Vagina (tissue), 2 donors: ENCODE measurements at places on chromosomes 1 and 21.
A peak's percentile ranks its signal among the peaks of the same experiment; 100 is the strongest.

DNA sequence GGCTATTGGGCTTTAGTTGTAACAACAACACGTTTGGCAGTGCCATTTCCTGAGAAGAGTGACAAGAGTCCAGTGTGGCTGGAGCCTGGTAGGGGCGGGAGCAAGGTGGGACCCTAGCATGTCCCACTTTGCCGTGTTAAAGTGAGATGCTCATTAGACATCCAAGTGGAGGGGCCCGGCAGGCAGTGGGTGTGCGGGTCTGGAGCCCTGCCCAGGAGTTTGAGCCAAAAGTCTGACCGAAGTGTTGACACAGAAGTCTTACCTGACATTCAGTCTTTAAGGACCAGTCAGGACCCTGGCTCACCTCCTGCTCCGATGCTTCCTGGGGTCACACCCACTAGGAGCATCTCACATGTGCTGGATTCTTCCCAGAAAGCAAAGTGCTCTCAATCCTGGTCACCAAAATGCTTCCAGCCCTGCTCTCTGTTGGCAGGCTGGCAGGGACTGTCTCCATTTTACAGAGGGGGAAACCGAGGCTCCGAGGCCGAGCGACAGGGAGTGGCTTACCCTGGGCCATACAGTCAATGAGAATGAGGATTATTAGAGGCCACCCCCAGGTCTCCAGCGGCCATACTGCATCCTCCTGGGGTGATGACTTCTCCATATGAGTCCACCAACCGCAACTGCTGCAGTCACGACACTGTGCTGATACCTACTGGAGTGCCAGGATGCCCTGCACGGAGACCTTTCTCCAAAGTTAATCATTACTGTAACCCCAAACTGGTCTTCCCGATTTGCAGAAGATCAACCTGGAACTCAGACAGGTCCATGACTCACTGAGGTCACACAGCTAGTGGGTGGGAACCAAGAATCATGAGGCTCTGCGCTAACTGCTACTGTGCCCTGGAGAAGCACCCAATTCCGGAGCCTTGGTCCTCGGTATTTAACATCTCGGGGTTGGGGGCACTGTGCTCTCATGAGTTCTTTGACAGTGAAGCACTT is 112.7 kb downstream of the PRDM2 start:
- no peak for DNase-seq
- no peaks in the 10 kb centered on the region for H3K27me3 ChIP-seq
- no peaks in the 10 kb centered on the region for H3K36me3 ChIP-seq
- peaks cover 37% of the 10 kb centered on the region for H3K4me1 ChIP-seq

GRCh38 chr1:20154301-20154831 is 15.2 kb downstream of the PLA2G2F start:
- no peak for DNase-seq
- no peak overlapping the region for H3K4me3 ChIP-seq
- H3K4me1 ChIP-seq = peaks cover 5% of the 10 kb centered on the region
- H3K27me3 ChIP-seq = no peaks in the 10 kb centered on the region

- no peaks in the 10 kb centered on the region for H3K27me3 ChIP-seq
- H3K27ac ChIP-seq = peak overlapping the region; percentile 39
- peaks cover 13% of the 10 kb centered on the region for H3K4me1 ChIP-seq
These were observed 93.1 kb downstream of the HHIPL2 start for GRCh38 chr1:222454782-222455181.

- H3K4me3 ChIP-seq = no peak overlapping the region
- no peaks in the 10 kb centered on the region for H3K27me3 ChIP-seq
- DNase-seq = no peak
- no peak overlapping the region for H3K27ac ChIP-seq
- H3K4me1 ChIP-seq = no peaks in the 10 kb centered on the region
These were observed 66.1 kb downstream of the TBX15 start for GRCh38 chr1:118921994-118922393.

DNA sequence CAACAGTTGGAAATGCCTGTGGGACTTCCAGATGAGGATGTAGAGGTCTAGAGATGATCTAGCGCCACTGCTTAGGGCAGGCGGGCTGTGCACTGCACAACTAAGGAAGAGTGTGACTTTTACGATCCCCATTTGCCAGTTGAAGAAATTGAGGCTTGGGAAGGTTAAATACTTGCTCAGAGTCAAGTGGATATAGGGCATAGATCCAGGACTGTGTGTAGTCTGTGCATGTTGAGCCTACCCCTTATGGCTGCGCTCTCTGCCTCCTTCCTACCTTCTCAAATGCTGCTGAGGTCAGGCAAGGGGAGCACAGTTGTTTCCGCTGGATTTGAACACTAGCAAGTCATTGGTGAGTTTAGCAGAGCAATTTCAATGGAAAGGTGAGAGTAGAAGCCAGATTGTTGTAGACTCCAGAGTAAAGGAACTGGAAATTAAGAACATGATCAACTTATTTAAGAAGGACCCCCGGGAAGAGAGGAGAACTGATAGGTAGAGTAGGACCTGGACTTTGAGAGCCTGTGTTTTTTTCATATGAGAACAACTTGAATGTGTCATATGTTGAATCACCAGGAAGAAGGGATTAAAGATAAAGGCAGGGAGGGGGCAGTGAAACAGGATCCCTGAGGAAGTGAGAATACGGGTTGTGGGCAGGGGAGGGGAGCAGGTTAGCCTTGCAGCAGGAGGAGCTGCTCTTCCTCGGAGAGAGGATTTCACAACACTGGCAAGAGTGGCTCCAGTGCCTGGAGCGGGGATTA is 2.7 kb downstream of the CAPN2 start:
- H3K27ac ChIP-seq = peak overlapping the region; percentile 96
- DNase-seq = no peak
- H3K27me3 ChIP-seq = no peaks in the 10 kb centered on the region
- H3K4me3 ChIP-seq = no peak overlapping the region
- H3K36me3 ChIP-seq = no peaks in the 10 kb centered on the region
- H3K4me1 ChIP-seq = peaks cover 67% of the 10 kb centered on the region

GRCh38 chr21:38729291-38729690 is 76.4 kb upstream of the ETS2 start:
- H3K27ac ChIP-seq = no peak overlapping the region
- H3K36me3 ChIP-seq = no peaks in the 10 kb centered on the region
- no peak for DNase-seq
- H3K4me3 ChIP-seq = no peak overlapping the region
- no peaks in the 10 kb centered on the region for H3K27me3 ChIP-seq

DNA sequence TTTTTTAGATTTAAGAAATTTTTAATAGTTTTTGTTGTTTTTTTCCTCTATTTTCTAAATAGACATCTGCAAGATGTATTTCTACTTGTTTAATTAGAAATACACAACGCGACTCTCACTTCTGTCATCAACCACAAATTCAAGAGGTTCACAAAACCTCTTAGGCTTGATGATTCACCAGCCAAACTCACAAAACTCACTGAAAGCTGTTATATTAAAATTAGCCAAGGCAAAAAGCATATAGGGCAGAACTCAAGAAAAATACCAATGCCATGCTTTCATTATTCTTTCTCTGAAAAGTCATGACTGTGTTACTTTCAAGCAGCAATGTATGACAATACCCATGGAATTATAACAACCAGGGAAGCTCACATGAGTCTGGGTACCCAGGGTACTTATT is 487.0 kb upstream of the RGS18 start:
- no peak overlapping the region for H3K4me3 ChIP-seq
- no peaks in the 10 kb centered on the region for H3K27me3 ChIP-seq
- no peaks in the 10 kb centered on the region for H3K4me1 ChIP-seq
- H3K27ac ChIP-seq = no peak overlapping the region
- H3K36me3 ChIP-seq = no peaks in the 10 kb centered on the region
- no peak for DNase-seq

GRCh38 chr21:38830671-38831525 is 25.2 kb downstream of the ETS2 start:
- peak overlapping the region; percentile 71 for H3K27ac ChIP-seq
- no peaks in the 10 kb centered on the region for H3K27me3 ChIP-seq
- no peak overlapping the region for H3K4me3 ChIP-seq

DNA sequence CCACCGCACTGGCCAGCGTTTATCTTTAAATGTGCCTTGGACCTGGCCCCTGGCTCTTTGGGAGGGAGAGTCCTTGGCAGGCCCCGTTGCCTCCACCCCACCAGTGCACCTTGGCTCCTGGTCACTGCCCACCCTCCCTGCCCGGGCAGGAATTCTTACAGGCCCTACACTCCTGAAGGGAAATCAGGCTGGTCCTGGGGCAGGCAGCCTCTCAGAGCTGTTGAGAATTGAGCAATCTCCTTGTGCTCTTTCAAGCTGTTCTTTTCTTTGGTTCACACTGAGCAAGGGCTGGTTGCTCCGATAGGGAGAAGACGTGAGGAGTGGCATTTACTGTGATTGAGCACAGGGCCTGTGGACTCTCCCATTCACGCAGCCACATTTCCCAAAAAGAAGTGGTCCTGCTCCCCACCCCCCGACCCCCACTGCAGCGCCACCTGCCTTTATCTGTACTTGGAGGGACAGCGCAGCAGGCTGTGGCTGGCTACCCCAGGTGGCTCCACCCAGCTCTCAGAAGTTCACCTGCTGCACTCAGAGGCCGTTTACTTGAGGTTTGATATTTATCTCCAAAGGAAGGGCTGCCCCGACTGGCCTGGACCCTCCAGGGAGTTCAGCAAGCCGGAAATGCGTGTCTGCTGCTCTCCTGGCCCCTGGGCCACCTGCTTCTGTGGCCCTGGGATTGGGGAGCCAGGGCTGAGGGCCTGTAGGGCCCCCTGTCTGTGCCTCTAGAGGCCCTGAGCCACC is 47.8 kb downstream of the SKI start:
- H3K4me1 ChIP-seq = peaks cover 91% of the 10 kb centered on the region
- H3K4me3 ChIP-seq = no peak overlapping the region
- H3K27ac ChIP-seq = peak overlapping the region; percentile 40
- no peak for DNase-seq

DNA sequence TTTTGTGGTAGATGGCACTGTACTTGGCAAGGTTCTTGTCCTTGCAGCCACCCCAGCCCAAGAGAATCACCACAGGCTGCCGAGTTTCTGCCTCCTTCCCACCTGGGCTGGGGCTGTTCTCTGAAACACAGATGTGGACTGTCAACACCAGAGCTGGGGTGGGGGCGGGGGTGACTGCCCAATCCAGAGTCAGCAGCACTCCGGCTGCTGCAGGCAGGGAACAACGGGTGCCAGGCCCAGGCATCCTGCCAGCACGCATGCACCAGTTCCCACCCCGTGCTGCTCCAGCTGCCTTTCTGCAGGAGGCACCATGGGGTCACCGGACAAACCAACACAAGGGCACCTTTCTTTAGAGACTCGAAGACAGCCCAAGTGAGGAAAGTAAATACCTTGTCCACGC is 14.1 kb downstream of the TMEM53 start:
- no peak overlapping the region for H3K27ac ChIP-seq
- no peak for DNase-seq
- no peak overlapping the region for H3K4me3 ChIP-seq
- no peaks in the 10 kb centered on the region for H3K4me1 ChIP-seq
- no peaks in the 10 kb centered on the region for H3K27me3 ChIP-seq

DNA sequence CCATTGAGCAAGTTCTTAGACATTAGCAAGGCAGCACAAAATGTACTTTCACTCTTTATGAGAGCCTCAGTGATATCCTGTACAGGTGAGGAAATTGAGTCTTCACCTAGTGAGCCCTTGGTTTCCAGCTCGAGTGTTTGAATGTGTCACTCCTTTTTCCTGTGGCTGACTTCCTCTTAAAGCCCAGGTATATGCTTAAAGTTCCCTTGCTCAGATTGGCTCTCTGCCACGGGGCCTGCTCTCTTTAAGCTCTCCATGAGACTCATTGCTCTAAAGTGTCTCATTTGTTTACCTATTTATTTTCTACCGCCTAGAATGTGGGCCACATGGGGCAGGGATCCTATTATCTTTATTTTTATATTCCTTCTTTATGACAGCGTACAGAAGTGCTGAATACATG is 324.9 kb downstream of the SIPA1L2 start:
- DNase-seq = no peak
- no peak overlapping the region for H3K27ac ChIP-seq
- H3K4me3 ChIP-seq = no peak overlapping the region

DNA sequence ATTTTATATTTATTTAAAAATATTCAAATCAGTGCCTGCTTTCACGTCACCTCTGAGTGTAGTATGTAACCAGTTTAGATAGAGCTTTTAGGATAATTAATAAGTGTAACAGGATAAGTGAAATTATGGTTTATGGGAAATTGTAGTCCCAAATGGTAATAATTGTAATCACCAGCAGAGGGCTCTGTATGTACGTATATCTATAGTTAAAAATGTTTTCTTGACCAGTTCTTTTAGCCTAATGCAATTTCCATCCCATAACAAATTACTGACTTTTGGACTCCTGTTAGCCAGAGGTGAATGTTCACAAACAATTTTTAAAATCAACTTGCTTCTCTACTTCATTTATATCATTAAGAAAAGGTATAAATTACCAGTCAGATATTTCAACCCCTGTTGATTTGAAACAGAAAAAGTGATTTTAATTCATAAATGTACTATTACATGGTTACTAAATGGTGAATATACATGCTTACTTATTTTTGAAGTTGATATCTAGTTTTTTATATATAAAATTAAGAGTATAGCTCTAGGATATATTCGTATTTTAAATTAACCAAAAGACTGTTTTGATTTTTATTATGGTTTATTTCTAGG is 25.3 kb downstream of the SLC30A7 start:
- no peak overlapping the region for H3K4me3 ChIP-seq
- H3K36me3 ChIP-seq = no peaks in the 10 kb centered on the region
- H3K27me3 ChIP-seq = no peaks in the 10 kb centered on the region
- no peaks in the 10 kb centered on the region for H3K4me1 ChIP-seq
- no peak overlapping the region for H3K27ac ChIP-seq
- DNase-seq = no peak

DNA sequence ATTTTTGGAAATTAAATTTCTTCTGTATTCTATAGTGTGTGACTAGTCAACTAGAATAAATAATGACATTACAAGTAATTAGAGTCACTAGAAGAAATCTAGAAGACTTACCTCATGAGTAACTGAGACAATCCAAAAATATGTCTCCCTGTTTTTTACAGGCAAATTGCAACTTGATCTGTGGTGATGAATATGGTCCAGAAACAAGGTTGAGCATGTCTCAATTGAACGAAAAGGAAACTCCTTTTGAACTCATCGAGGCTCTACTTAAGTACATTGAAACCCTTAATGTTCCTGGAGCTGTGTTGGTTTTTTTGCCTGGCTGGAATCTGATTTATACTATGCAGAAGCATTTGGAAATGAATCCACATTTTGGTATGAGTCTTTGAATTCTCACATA is 36.7 kb downstream of the DHX9 start:
- H3K27ac ChIP-seq = no peak overlapping the region
- no peaks in the 10 kb centered on the region for H3K27me3 ChIP-seq
- H3K4me3 ChIP-seq = no peak overlapping the region
- no peak for DNase-seq
- no peaks in the 10 kb centered on the region for H3K4me1 ChIP-seq

- H3K27me3 ChIP-seq = no peaks in the 10 kb centered on the region
- no peak overlapping the region for H3K27ac ChIP-seq
- DNase-seq = no peak
- H3K4me1 ChIP-seq = no peaks in the 10 kb centered on the region
These were observed 10.0 kb downstream of the LRRC40 start for GRCh38 chr1:70195342-70195741.

- H3K4me1 ChIP-seq = no peaks in the 10 kb centered on the region
- H3K36me3 ChIP-seq = no peaks in the 10 kb centered on the region
- no peak overlapping the region for H3K4me3 ChIP-seq
- no peak overlapping the region for H3K27ac ChIP-seq
These were observed 149.4 kb upstream of the COL6A1 start for GRCh38 chr21:45831991-45832740.
